Natural killer cell (primary cell): ENCODE measurements at places on chromosomes 5 and 9. TPM values are rescaled to one million over a fixed set of nuclear protein-coding genes. Genes with fewer than 3 reads are reported as not detected.

DNA sequence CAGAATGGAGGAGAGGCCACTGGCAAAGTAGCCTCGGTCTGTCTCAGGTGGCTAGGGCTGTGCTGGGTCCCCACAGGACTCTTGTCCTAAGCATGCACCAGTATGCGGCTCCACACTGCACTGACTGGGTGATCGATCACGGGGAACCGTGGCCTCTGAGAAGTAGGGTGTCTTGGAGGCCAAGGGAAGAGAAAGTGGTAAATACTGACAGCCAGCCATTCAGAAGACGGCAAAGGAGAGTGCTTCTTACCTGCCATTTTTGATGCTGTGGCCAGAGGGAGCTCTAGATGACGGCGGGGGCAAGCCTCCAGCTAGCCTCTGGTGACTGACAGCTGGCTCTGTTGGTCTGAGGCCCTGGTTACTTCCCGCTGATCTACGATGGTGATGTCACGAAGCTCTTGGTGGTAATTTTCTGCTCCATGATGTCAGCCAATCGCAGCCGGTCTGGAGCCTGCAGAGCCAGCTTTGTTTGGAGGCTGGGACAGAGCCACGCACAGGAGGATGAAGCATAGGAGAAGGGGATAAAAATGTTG lies 40.4 kb upstream of the GADD45G start:
- no peak overlapping the region for H3K27ac ChIP-seq
- H3K4me1 ChIP-seq = no peaks in the 10 kb centered on the region
- no peak overlapping the region for H3K4me3 ChIP-seq
- no peak for DNase-seq

DNA sequence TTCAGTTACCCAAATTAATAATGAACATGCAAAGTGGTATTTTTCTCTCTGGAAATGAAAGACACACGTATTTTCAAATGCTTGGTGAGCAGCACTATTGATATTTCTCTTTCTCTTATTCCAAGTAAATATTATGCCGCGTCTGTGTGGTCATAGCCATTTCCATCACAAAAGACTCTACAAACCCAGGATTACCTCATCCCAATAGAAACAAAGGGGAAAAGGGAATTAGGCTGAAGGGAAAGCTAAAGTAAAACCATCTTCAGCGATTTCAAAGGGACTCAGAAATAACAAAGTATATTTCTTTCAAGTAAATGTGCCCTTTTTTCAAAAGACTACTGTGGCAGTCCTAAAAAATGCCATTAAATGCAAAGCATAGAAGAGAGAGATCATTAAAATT lies 62.0 kb upstream of the FST start:
- no peak overlapping the region for H3K27ac ChIP-seq
- H3K36me3 ChIP-seq = no peaks in the 10 kb centered on the region

DNA sequence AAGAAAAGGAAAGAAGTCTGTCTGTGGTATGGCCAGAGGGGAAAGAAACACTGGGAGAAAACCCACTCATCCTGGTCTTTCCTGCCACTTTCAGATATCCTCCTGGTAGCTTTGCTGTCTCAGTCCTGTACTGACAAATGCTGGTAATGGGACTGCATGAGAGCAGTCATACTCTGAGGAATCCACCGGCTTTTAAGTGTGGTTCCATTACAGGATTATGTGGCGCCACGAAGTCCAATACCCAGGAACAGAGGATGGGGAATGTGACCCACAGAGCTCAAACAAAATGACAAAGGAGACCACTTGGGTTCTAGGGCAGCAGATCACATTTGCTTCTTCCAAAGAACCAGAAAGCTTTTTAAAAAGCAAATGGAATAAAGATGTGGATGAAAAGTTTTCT lies 26.3 kb upstream of the FBP1 start:
- no peak overlapping the region for H3K27ac ChIP-seq
- H3K4me3 ChIP-seq = no peak overlapping the region
- no peaks in the 10 kb centered on the region for H3K4me1 ChIP-seq
- no peaks in the 10 kb centered on the region for H3K27me3 ChIP-seq
- no peak for DNase-seq
- H3K36me3 ChIP-seq = no peaks in the 10 kb centered on the region

DNA sequence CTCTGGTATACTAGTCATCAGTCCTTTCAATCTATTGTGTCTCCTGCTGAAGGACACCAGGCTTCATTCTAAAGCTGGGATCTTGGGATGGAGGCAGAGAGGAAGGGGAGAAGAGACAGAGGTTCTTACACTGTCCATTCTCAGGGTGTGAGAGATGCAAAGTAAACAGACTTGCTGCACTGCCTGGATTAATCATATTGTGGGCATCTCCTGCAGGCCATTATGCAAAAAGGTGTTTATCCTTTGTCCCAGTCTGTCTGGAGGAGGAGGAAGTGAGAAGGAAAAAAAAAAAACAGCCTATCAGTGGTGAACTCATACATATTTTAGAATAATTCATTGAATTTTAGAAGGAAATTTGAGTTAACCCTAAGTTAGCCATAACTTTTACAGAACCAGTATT lies 92.9 kb upstream of the TNPO1 start:
- no peaks in the 10 kb centered on the region for H3K36me3 ChIP-seq
- DNase-seq = no peak
- no peak overlapping the region for H3K27ac ChIP-seq
- no peaks in the 10 kb centered on the region for H3K4me1 ChIP-seq

GRCh38 chr5:173435447-173435846 lies 107.2 kb upstream of the STC2 start:
- H3K36me3 ChIP-seq = no peaks in the 10 kb centered on the region
- H3K27ac ChIP-seq = no peak overlapping the region
- H3K4me1 ChIP-seq = no peaks in the 10 kb centered on the region
- H3K27me3 ChIP-seq = no peaks in the 10 kb centered on the region
- H3K4me3 ChIP-seq = no peak overlapping the region

SEMA6A gene
- not detected for total RNA-seq
